Activated CD4-positive, alpha-beta T cell treated with anti-CD3 and anti-CD28 coated beads for 36 hours (primary cell): ENCODE measurements at places on chromosomes 2 and 18.

GRCh38 chr2:138280999-138281695 lies 220.4 kb upstream of the SPOPL start:
- H3K4me1 ChIP-seq: no peaks in the 10 kb centered on the region
- H3K36me3 ChIP-seq: no peaks in the 10 kb centered on the region
- no peak for DNase-seq
- H3K4me3 ChIP-seq: no peak overlapping the region
- H3K27ac ChIP-seq: no peak overlapping the region
- H3K27me3 ChIP-seq: no peaks in the 10 kb centered on the region

GRCh38 chr2:54574860-54575247 lies 118.7 kb downstream of the SPTBN1 start:
- DNase-seq: peak; percentile 36
- peak overlapping the region; percentile 99 for H3K27ac ChIP-seq
- no peaks in the 10 kb centered on the region for H3K27me3 ChIP-seq
- peak overlapping the region; percentile 32 for H3K4me3 ChIP-seq
- peaks cover 15% of the 10 kb centered on the region for H3K36me3 ChIP-seq
- H3K4me1 ChIP-seq: peaks cover 96% of the 10 kb centered on the region

- DNase-seq: no peak
- peaks cover 2% of the 10 kb centered on the region for H3K27me3 ChIP-seq
- no peak overlapping the region for H3K4me3 ChIP-seq
- H3K36me3 ChIP-seq: no peaks in the 10 kb centered on the region
- no peaks in the 10 kb centered on the region for H3K4me1 ChIP-seq
Measured at GRCh38 chr2:133167990-133168389, 400.3 kb downstream of the NCKAP5 start.

DNA sequence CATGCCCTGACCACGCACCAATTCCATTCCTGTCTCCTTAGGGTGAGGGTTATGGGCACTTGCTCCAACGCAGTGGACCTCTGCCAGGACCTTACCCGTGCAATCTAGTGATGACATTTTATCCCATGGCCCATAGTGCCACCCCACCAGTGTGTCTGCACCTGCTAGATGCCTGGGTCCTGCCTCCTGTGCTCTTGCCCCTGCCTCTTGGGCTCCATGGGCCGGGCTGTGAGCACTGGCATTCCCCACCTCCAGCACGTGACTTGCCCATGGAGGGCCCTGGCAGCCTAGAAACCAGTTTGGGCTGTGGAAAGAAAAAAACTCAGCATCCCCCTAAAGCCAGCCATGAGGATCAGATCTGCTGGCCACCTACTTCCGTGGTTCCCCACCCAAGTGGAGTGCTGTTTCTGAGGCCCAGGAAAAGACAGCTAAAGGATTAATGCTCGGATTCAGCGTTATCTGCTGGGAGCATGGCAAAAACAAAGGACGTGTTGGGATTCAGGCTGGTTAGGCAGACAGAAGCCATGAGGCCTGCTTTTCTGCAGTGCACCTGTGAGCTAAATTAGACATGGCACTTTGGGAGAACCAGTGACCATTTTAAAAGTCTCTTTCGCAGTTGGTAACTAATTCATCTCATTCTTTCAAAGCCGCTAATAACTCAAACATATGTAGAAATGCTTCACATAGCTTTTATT lies 129.2 kb downstream of the ALPK2 start:
- peaks cover 12% of the 10 kb centered on the region for H3K4me1 ChIP-seq
- H3K4me3 ChIP-seq: no peak overlapping the region
- no peaks in the 10 kb centered on the region for H3K36me3 ChIP-seq
- H3K27me3 ChIP-seq: peaks cover 20% of the 10 kb centered on the region
- DNase-seq: no peak
- H3K27ac ChIP-seq: no peak overlapping the region

DNA sequence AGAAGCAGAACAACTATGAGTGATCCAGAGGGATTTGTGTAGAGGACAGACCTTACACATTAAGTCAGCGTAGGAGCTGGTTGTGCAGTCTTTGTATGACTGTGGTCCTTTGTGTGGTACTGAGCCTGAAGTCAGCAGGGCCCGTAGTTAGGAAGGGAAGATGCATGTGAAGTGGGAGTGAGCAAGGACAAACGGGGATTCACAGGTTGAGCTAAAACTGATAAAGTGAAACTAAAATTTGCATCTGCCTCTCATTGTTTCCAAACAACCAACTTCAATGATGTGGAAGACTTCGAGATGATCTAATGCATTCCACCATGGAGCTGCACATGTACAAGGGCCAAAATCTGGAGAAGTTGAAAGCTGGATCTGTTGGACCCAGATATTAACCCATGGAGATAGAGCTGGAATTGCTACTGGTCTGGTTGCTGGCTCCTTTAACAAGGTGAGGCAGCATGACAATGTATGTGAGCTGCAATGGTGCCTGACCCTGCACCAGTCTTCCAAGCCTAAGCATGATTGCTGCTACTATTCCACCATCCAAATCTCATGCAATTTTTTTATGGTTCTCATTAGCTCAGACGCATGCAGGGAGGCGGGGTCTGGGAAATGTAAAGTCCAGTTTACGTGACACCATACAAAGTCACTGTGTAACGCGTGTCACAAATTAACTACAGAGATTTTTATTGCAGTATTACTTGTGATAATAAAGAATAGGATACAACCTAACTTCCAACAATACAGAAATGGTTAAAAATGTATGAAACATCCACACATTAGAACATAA lies 12.1 kb upstream of the CYBRD1 start:
- no peak overlapping the region for H3K27ac ChIP-seq
- H3K4me3 ChIP-seq: no peak overlapping the region
- no peaks in the 10 kb centered on the region for H3K36me3 ChIP-seq
- DNase-seq: peak; percentile 29
- H3K4me1 ChIP-seq: peaks cover 5% of the 10 kb centered on the region

GRCh38 chr18:29251681-29252080 lies 1074.8 kb upstream of the CDH2 start:
- H3K4me1 ChIP-seq: no peaks in the 10 kb centered on the region
- no peak overlapping the region for H3K27ac ChIP-seq
- no peak for DNase-seq
- H3K4me3 ChIP-seq: no peak overlapping the region
- no peaks in the 10 kb centered on the region for H3K36me3 ChIP-seq
- no peaks in the 10 kb centered on the region for H3K27me3 ChIP-seq

- no peak overlapping the region for H3K27ac ChIP-seq
- no peaks in the 10 kb centered on the region for H3K36me3 ChIP-seq
- DNase-seq: no peak
- H3K4me1 ChIP-seq: no peaks in the 10 kb centered on the region
Measured at GRCh38 chr2:105405291-105405690, 6.4 kb upstream of the FHL2 start.

DNA sequence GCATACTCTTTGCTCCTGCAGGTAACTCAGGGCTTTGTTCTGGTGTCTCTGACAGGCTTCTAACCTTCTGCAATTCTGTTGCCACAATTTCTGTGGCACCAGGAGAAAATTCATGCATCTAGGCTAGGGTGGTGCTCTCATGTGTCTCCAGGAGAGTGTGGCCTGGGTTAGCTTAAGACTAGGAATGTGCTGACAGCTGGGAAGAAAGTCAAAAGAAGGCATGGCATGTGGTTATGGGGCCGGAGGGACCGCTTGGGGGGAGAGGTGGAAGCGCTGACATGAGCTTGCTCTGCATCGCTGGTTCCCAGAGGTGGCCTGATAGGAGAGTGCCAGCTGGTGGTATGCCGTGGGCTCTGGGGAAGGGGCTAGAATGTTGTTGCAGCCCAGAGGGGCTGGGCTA lies 173.3 kb upstream of the TNP1 start:
- peaks cover 4% of the 10 kb centered on the region for H3K27me3 ChIP-seq
- DNase-seq: no peak
- H3K27ac ChIP-seq: no peak overlapping the region
- H3K4me1 ChIP-seq: no peaks in the 10 kb centered on the region
- no peak overlapping the region for H3K4me3 ChIP-seq
